WTC11 (cell line): ENCODE measurements at places on chromosomes 2 and 18. TPM values are rescaled to one million over a fixed set of nuclear protein-coding genes. Genes with fewer than 3 reads are reported as not detected.
A peak's percentile ranks its signal among the peaks of the same experiment; 100 is the strongest.

DNA sequence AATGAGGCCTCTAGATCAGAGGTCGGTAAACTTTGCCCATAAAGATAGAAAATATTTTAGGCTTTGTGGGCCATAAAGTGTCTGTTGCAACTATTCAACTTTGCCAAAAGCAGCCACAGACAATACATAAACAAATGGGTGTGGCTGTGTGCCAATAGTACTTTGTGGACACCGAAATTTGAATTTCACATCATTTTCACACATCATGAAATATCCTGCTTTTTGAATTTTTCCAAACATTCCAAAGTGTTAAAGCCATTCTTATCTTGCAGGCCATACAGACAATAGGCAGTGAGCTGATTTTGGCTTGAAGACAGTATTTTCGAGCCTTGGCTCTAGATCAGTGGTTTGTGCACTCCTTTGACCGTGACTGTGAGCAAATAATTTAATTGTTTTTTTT lies 51.1 kb upstream of the EPC2 start:
- no peak for DNase-seq

GRCh38 chr2:37993143-37993542 lies 68.1 kb downstream of the RMDN2 start:
- DNase-seq = no peak

DNA sequence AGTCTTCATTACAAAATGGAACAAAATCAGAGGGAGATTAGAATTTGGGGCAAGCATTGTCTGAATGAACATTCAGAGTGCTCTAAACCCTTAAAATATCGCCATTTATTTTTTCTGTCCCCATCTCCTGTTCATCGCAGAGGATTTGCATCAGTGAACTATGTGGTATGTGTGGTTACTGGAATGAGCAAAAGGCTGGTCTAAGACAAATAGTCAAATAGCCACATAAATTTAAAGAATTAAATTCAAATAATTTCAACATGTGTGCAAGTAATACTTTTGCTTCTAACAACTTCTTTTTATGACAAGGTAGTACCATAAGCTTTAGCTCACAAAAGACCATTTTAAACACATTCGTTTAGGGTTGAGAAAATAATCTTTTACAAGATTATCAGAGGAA lies 82.6 kb upstream of the ST8SIA3 start:
- DNase-seq = no peak

GRCh38 chr2:221767106-221768012 lies 195.3 kb upstream of the EPHA4 start:
- DNase-seq = no peak

DNA sequence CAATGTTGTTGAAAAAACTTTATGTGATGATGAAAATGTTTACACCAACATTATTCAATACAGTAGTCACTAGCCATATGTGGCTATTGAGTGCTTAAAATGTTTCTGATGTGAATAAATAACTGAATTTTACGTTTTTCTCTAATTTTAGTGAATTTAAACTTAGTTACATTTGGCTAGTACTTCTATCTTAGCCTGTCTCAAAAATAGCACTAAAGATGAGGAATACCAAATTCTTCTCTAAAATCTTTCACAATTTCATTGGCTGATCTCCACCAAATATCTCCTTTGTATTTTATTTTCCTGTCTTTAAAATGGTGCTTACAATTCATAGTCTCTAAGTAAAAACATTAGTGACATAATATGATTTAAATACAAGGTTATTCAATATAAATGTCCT lies 83.7 kb upstream of the RND3 start:
- DNase-seq = no peak

DNA sequence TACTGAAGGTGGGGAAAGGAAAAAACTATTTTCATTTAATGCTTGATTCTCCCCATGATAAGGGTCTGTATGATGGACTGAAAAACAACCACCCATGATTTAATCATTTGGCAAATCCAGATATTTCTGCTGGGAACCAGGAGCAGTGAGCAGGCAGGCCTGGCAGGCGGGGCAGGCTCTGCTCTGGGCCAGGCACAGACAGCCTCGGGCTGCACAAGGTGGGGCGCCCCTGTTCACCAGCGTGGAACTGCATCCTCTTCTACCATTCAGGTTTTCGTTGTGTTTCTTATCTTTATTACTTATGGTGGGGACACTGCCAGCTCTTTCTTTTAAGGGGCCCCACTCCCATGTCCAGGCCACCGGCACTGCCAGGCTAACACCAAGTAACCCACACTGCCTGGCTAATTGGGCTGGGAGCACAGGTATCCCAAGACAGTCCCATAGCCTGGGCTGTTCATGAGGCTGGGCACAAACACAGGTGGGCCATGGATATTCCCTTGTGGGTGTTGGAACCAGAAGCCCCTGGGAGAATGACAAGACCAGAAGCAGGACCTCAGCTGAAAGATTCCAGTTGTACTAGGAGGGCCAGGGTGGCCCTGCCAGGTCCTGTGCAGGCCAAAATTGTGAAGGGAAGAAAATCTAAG lies 57.1 kb upstream of the RALBP1 start:
- DNase-seq = peak; percentile 27

GRCh38 chr18:69948919-69949537 lies 1.4 kb upstream of the CD226 start:
- no peak for DNase-seq

DNA sequence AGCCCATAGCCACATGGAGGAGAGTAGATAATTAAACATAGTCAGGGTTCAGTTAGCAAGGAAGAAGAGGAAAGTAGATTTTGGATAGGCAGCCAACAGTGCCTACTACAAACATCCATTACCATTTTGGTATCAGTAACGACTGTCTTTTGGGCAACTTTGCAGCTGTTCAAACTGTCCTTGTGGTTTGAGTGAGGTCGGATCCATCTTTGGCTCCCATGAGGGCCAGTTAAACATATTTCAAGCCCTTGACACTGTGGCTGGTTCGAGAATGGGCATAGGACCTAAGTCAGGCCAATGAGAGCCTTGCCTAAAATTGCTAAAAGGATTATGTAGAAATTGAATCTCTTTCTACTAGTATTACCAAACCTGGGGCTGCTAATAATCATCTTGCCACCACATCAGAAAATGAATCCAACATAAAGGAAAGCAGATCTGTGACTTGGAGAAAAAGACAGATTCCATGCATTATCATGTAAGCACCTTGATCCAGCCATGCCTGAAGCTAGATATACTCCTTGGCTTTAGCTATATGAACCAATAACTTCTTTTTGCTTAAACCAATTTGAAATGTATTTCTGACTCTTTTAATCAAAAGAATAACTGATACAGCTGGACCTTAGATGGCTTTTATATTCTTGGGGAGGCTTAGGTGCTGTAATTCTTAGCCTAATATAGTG lies 75.0 kb upstream of the STAM2 start:
- no peak for DNase-seq

DNA sequence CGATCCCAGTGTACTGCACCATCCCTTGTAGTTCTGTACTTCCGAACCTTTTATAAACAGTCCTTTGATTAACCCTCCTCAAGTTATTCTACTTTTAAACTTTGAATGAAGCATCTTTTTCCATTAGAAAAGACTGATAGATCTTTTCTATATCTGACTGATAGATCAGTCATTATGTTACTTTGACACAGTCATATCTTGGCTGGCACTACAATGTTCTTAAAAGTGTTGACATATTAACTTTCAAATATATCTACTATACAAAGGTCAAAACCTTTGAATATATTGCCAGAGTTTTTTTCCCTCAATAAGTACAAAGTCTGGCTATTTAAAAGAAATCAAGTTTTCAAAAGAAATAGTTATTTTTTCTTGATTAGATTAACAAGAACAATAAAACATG lies 35.4 kb upstream of the NABP1 start:
- no peak for DNase-seq

DNA sequence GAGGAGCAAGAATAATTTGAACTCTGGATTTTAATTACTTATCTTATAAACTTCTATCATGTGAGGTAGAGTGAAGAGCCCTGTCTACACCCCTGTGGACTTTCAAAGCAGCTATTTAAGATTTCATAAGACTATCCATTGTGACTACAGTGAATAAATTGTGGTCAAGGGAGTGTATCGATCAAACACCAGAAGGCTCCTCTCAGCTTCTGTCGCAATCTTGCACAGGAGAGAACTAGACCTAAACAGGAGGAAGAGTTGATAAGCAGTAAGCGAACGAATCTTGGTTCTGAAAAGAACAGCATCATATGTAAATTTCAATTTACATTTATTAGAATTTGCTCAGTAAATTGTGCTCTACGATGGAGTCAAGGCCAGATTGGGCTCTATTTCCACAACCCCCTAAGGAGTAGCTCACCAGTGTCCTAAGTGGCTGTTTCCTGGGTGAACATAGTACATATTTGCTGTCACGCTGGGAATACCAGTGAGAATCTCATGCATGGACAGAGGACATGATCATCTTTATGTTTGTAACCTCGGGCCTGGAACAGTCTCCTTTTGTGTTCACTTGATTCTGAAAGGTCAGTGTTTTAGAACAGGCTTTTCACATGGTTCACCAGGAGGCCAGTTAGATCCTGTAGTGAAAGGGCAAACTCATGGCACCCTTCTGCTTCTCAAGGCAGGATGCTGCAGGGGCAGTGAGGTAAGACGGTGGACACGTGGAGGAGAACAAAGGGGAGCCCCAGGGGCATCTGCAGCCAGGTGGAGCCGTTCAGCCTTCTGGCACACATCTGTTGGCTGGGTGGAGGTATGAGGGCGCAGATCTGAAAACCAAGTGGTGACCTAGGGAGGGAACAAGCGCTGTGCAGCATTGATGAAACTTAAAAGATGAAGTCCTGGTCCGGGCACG lies 33.3 kb downstream of the NPAS2 start:
- peak; percentile 34 for DNase-seq

DNA sequence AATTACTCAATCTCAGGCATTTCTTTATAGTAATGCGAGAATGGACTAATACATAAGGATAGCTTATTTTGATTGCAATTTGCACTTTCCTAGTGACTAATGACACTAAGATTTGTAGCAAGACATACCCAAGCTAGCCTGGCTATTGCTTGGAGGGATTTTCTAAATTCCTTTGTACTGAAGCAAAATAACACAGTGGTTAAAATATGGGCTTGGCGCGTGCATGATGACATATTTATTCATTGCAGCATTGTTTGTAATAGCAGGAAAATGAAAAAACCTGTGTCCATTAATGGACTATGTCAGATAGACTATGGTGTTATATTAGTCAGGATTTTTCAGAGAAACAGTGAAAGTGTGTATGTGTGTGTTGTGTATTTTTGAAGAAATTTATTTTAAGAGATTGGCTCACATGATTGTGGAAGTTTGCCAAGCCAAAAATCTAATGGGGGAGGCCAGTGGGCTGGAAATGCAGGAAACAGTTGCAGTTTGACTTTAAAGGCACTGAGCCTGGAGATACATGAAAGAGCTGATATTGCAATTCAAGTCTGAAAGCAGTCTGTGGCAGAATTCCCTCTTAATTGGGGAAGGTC lies 16.7 kb upstream of the LAPTM4A start:
- DNase-seq = no peak

DNA sequence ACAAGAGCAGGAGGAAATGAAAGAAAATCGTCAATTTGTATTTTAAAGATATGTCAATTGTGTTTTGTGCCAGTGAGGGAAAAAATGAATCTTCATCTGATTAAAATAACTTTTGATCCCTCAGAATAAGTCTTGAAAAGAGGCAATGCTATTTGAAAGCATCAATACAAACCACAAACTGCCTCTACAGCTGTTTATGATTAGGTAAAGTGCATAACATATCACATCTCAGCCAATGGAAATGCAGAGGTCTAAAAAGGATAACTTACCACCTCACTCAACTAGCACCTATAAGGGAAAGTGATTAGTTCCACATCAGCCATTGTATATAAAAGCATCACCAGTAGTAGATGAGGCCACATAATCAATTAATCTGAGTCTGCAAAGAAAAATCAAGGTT lies 492.2 kb upstream of the CDH2 start:
- no peak for DNase-seq

- DNase-seq = no peak
Measured at GRCh38 chr2:174756743-174757142, 7.5 kb downstream of the CHRNA1 start.

DNA sequence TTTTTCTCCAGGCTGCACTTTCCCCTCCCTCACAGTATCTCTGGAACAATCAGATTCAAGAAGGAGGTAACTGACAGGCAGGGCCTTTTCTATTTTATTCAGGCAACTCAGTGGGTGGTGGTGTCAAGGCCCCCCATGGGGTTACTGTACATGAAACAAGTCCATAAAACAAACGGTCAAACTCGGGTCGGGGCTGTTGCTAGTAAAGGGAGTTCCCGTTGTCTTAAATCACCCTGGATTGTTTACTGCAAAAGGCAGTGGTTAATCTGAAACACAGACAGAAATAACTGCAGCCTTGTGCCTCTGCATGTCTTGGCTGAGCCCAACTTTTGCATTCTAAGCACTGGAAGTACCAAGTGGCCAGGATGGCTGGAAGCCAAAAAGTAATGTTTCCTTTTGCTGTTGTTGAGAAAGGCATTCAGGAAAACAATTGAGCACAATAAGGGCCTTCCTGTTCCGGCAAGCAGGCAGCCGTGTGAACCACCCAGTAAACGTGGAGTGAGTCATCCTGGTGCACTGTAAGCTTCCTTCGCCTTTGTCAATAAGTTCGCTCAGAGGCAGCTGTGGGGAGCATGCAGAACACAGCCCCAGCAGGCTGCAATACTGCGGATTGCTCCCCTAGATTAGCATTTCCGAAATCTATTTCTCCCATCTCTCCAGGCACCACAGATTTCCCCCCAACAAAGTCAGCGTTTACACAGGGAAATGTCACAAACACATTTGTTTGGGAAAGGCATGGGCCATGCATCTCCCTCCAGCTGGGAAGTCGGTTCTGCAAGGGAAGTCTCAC lies 149.6 kb downstream of the IRS1 start:
- peak; percentile 50 for DNase-seq

DNA sequence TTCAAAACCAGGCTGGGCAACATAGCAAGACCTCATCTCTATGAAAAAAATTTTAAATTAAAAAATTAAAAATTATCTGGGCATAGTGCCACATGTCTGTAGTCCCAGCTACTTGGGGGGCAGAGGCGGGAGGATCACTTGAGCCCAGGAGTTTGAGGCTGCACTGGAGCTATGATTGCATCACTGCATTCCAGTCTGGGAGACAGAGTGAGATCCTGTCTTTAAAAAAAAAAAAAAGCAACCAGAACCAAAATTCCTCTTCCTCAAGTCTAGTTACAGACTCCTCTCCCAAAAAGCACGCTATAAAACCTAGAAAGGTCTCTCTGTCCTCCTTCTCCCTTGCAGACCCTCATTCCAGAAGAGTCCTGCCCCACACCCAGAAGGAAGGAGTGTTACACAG lies 23.9 kb downstream of the TNFAIP6 start:
- no peak for DNase-seq

- DNase-seq = no peak
Measured at GRCh38 chr2:88296247-88296646, 126.1 kb downstream of the THNSL2 start.

GRCh38 chr2:102606353-102606752 lies 13.0 kb upstream of the SLC9A2 start:
- DNase-seq = no peak

DNA sequence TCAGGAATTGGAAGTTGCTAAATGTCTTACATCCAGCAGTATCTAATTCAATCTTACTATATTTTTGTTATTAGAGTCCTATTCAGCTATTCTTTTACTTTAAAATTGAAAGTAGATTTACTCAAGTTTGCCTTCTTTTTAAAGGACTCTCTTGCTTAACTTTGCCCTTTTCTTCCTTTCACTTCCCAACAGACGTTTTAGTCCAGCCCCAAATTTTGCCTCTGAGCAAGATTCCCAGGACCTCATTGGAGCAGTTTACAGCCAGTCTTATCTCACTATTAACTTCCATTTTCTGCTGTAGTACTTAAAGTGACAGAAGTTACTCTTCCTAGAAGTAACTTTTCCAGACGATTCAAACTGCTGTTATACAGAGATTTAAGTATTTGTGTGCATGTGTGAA lies 1.7 kb upstream of the PRKD3 start:
- DNase-seq = no peak

TLX2 gene
- 0.18 to 0.39 TPM (median 0.26 TPM) in 3 replicates for total RNA-seq

INPP5D gene
- 17.2 to 23.7 TPM (median 22.3 TPM) in 3 replicates for total RNA-seq

ZNF397 gene
- 39.6 to 44.0 TPM (median 42.3 TPM) in 3 replicates for total RNA-seq

IL36B gene
- not detected in 3 replicates for total RNA-seq

GPC1 gene
- 37.2 to 41.5 TPM (median 40.4 TPM) in 3 replicates for total RNA-seq
